ENCODE measurements at places on chromosomes 5 and 9.

DNA sequence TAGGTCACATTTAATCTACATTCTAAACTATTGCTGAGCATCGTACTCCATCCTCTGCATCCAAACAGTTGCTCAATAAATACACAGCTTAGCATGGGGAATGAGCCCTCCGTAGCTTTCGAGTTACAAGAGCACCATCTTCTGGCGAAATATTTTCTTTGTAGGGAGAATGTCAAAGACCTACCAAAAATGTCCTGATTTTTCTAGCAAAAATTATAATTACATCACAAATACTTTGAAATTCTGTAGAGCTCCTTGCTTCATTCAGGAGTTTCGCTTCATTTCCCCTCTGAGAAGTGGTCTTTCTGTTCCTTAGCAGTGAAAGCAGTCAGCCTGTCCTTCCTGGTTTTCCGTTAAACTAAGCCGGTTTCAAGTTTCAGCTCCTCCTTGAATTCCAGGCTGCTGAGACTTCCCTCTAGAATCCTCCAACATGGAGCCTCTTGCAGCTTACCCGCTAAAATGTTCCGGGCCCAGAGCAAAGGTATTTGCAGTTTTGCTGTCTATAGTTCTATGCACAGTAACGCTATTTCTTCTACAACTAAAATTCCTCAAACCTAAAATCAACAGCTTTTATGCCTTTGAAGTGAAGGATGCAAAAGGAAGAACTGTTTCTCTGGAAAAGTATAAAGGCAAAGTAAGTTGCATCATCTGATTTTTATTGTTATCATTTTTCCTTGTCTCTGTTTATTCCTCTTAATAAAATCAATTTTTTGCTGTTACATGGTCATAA lies at the start of gene GPX8:
TSS of gene GPX8 (plus strand) at position 409 of the 730 bp plus-strand sequence. CDS start at position 431, 22 bp downstream.
- peak; percentile 85 for DNase-seq

DNA sequence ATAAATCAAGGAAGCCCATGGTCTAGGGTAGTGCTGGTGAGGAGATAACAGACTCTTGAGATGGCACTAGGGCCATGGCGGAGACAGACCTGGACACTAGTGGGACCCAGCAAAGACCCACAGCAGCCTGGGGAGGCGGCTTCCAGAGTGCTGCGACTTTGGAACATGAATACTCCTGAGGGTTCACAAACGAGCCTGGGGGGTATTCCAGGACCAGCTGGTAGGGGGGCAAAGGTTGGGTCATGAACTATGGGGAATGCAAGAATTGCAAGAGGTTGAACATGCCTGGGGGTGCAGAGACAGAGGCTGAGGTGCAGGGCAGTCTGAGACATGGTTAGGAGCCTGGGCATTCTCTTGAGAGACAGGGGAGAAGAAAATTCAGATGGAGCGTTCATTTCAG lies 43.8 kb upstream of the SPTLC1 start:
- no peak for DNase-seq

- DNase-seq = no peak
Observed at GRCh38 chr9:76646249-76646648, 118.0 kb upstream of the PCA3 start.

DNA sequence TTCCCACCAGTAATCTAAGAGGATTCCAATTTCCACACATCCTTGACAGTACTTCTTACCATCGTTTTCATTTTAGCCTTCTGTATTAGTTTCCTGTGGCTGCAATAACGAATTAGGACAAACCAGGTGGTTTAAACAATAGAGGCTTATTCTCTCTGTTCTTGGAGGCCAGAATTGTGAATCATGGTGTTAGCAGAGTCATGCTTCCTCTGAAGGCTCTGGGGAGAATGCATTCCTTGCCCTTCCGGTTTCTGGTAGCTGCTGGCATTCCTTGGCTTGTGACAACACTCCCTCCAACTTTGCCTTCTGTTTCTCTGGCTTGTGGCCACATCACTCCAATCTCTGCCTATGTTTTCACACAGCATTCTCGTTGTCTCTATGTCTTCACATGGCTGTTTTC lies 23.5 kb downstream of the RIGI start:
- peak; percentile 90 for DNase-seq

DNA sequence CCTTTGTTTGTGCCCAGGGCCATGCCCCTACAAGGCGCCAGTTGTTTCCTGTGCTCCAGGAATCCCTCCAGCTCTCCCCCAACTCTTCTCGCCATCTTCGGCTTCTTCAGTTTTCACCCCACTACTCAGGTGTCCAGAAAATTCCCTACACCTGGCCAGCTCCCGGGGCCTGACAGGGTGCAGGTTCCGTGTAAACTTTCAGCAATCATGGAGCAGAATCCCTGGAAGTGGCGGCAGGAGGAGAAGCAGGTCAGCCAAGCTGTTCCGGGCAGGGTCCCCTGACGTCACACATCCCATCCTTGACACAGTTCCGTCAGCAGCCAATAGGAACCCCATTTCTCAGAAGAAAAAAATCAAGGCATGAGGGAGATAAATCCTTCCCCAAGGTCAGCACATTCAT lies 12.2 kb upstream of the ADGRD2 start:
- DNase-seq = no peak

- no peak for DNase-seq
Observed at GRCh38 chr9:69719983-69720382, 39.8 kb downstream of the PTAR1 start.
